Urinary bladder (tissue), 4 donors: ENCODE measurements at places on chromosomes 6 and 20. TPM values are rescaled to one million over a fixed set of nuclear protein-coding genes. Genes with fewer than 3 reads are reported as not detected.

- no peak for DNase-seq
These were observed 174.4 kb upstream of the EXOC2 start for GRCh38 chr6:867378-867777.

Gene C6orf52
- polyA plus RNA-seq: 0.57 TPM

Gene ARMH2
- not detected for polyA plus RNA-seq

Gene DDX43
- 1.3 TPM for polyA plus RNA-seq
